SHP77 treated with DMSO at 0.1 percent for 48 hours (cell line): ENCODE measurements at places on chromosomes 3 and 15.

- no peak for DNase-seq
These were observed 164.9 kb downstream of the THSD4 start for GRCh38 chr15:71280206-71280605.

GRCh38 chr3:82082796-82083195, 321.4 kb upstream of the GBE1 start:
- no peak for DNase-seq

- no peak for DNase-seq
These were observed 30.0 kb downstream of the RGMA start for GRCh38 chr15:93058904-93059427.

DNA sequence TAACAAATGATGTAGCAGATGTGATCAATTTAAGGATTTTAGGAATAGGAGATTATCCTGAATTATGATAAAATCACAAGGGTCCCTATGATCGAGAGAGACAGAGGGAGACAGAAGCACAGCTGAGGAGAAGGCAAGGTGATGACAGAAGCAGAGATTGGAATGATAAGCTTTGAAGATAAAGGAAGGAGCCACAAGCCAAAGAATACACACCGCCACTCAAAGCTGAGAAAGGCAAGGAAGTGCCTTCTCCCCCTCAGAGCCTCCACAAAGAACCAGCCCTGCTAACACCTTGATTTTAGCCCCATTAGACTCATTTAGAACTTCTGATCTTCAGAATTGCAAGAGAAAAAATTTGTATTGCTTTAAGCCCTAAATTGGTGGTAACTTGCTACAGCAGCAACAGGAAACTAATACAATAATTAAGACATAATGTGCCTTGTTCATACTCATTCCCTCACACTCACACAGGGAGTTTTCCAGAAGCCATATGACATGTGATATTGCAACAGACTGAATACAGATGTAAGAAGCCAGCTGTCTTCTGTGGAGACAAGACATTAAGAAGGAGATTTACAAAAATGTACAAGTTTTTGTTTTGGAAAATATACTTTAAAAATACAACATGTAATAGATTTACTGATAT, 38.2 kb downstream of the TRANK1 start:
- no peak for DNase-seq
